ENCODE measurements at places on chromosomes 6 and 20. TPM values are rescaled to one million over a fixed set of nuclear protein-coding genes. Genes with fewer than 3 reads are reported as not detected.

NCOA7 gene
- 6.1 TPM for total RNA-seq

FKBP5 gene
- 109 TPM for total RNA-seq

BPIFB2 gene
- total RNA-seq = not detected

DDX27 gene
- 25.1 TPM for total RNA-seq

MYL9 gene
- 54.1 TPM for total RNA-seq

SEMG2 gene
- not detected for total RNA-seq

GLYATL3 gene
- not detected for total RNA-seq

OOEP gene
- total RNA-seq = not detected

HLA-DRB1 gene
- not detected for total RNA-seq

HDGFL1 gene
- total RNA-seq = not detected

MRAP2 gene
- total RNA-seq = not detected

GCLC gene
- total RNA-seq = 7.0 TPM

DAAM2 gene
- 7.9 TPM for total RNA-seq

ENPP1 gene
- total RNA-seq = 6.6 TPM

C20orf204 gene
- total RNA-seq = not detected

SLCO4A1 gene
- total RNA-seq = 0.74 TPM

HLA-DRA gene
- total RNA-seq = not detected

HDDC2 gene
- 61.0 TPM for total RNA-seq

GMPR gene
- total RNA-seq = 1.7 TPM

BMP7 gene
- not detected for total RNA-seq

CLPSL2 gene
- not detected for total RNA-seq

ETV7 gene
- total RNA-seq = 0.30 TPM

TUBB1 gene
- total RNA-seq = not detected

SLC22A16 gene
- 0.17 TPM for total RNA-seq

SLC17A2 gene
- total RNA-seq = not detected

VSTM2L gene
- 1.5 TPM for total RNA-seq

SLC17A9 gene
- 21.3 TPM for total RNA-seq

RCAN2 gene
- 2.0 TPM for total RNA-seq

Measured in bronchus fibroblast of lung (primary cell).